Mucosa of descending colon (tissue), 3 donors: ENCODE measurements at places on chromosomes 7 and 10. TPM values are rescaled to one million over a fixed set of nuclear protein-coding genes. Genes with fewer than 3 reads are reported as not detected.

Gene ZNF239
- total RNA-seq, result 3.7 TPM

DNA sequence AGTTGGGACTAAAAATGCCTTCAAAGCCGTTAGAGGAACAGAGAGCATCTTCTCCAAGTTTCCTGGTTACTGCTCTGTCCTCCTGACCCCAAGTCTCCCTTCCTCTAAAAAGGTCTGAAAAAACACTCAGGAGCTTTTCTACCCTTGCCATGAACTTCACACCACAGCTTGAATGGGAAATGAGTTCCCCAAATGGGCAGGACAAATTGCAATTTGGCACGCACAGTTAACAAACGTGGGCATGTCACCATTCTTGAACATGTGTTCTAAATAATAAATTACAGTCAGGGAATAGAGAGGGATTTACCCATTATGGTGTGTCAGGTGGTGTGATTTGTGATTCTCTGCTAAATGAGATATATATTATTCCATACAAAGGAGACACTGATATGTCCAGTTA, 91.2 kb upstream of the WNT16 start:
- no peak for DNase-seq

GRCh38 chr10:132527339-132528063, 10.1 kb upstream of the INPP5A start:
- DNase-seq, result no peak

DNA sequence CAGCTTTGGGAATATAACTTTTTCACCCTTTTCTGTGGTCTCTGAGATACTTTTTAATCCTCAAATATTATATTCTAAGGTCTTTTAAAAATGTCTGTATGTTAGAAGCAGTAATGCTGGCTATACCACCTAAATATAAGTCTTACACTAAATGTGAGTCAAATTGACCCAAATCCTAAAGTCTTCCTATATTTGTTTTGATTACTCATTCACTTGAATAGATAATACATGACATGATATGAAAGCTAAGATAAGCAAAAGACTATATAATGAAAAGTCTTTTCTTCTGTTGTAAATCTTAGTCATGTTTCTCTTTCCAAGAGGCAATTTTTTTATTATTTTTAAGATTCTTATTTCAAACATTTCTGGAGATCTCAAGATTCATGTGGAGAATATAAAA, 64.2 kb downstream of the HDAC9 start:
- DNase-seq, result no peak

DNA sequence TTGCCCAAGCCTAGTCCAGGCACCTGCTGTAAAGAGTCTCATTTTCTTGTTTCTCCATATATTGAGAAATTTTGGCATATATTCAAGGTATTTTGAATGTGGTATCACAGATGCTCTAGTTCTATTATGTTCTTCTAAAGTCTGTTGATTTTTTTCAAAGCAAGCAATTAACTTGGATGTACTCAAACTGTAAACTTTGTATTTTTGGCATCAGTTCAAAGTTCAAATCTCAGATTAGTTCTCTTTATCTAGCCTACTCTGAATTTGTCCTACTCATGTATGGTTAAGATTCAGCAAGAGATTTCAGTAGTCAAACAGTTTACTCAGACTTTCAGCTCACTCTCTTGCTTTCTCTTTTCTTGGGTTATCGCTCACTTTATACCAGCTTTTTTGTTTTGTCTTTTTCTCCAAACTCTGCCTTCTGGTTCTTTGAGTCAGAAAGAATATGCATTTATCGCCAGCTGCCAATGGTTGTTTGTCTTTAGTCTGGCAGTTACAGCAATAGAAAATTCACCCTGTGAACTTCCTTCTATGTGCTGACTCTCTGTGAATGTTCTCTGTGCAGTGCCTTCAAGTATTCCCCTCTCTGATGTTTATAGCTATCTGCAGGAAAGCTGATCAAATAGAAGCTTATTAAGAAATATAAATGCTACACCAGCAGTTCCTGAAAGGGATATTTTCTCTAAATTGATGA, 56.0 kb downstream of the ANKRD7 start:
- peak; percentile 30 for DNase-seq

GRCh38 chr7:154371424-154371823, 319.2 kb downstream of the DPP6 start:
- DNase-seq, result no peak

Gene EPO
- not detected for total RNA-seq

- DNase-seq, result no peak
These were observed 69.0 kb downstream of the CASD1 start for GRCh38 chr7:94578614-94579013.

GRCh38 chr10:75058161-75058560, 53.3 kb upstream of the SAMD8 start:
- no peak for DNase-seq

Gene TFR2
- 1.2 TPM for total RNA-seq

- DNase-seq, result peak; percentile 20
These were observed 64.6 kb downstream of the KLF6 start for GRCh38 chr10:3720228-3721019.

DNA sequence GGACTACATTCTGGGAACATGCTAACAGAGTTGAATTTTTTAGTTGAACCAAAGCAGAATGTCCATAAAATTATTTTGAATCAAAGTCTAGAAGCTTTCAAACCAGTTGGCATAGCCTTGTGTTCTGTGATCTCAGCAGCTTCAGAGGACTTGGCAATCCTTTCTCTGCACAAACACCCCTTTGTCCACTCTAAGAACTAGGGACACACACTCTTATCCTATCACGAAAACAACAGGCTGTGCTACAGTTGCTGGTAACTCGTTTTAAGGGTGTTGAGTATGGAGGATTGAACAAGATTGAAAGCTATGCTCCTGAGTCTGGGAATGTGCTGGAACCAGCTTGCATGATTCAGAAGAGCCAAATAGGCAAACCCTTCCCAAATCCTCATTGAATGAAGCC, 76.4 kb upstream of the PRSS58 start:
- DNase-seq, result no peak

Gene CACNA2D1
- total RNA-seq, result 3.9 TPM

- no peak for DNase-seq
These were observed 533.8 kb downstream of the GALNT17 start for GRCh38 chr7:71665716-71666115.

Gene SEMA3A
- total RNA-seq, result 4.5 TPM

DNA sequence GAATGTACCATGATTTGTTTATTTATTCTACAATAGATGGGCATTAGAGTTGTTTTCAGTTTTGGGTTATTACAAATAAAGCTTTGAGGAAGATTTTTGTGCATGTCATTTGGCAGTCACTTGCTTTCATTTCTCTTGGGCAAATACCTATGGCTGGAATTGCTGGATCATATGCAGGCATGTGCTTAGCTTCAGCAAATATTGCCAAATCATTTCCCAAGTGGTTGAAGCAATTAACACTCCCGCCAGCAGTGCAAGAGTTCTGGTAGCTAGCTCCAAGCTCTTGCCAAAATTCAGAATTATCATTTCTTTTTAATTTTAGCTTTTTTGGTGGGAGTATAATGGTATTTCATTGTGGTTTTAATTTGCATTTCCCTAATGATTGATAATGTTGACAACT, 32.9 kb upstream of the PCBD1 start:
- DNase-seq, result no peak

- DNase-seq, result no peak
These were observed 220.2 kb downstream of the PHF14 start for GRCh38 chr7:11193888-11194287.
